H9 (cell line): ENCODE measurements at places on chromosomes 4 and X. TPM values are rescaled to one million over a fixed set of nuclear protein-coding genes. Genes with fewer than 3 reads are reported as not detected.

The GSTCD gene
- 16.2 and 17.9 TPM in 2 replicates for total RNA-seq

The FGF5 gene
- total RNA-seq = not detected in 2 replicates

- no peak overlapping the region for H3K4me3 ChIP-seq
- DNase-seq = no peak
- peaks cover 7% of the 10 kb centered on the region; the same call in 2 of the 3 replicates for H3K36me3 ChIP-seq
- H3K4me1 ChIP-seq = peaks cover 2% of the 10 kb centered on the region; the same call in 1 of the 2 replicates
- no peaks in the 10 kb centered on the region for H3K27me3 ChIP-seq
These were observed 35.1 kb upstream of the CYP2U1 start for GRCh38 chr4:107896158-107896645.

DNA sequence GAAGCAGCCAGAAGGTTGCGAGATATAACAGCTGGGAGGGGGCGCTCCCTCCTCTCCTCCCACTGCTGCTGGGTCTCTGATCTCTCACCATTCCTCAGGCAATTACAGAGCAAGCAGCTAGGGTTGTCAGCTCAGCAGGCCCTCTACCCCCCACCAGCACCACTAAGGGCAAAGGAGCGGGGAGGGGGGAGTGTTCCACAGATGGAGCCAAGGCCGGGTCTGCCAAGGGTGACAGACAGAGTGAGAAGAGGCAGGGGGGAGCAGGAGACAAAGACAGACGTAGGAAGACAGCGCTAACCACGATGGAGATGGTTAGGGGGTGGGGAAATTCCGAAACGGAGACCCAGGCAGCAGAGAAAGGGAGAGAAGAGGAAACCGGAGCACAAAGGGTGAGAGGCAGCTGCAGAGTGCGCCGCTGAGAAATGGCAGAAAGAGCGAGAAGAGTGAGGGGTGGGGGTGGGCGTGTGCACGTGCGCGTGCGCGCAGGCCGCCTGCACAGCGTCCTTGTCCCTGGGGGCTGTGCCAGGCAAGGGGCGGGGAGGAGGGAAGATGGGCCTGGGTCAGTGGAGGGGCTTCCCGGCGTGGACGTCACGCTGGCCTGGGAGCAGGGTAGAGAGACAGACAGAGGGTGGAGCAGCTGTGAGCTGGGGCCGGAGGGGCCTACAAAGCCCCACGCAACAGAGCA, 6.9 kb downstream of the L1CAM start:
- no peaks in the 10 kb centered on the region; the same call in none of the 2 replicates for H3K4me1 ChIP-seq
- H3K4me3 ChIP-seq = peak overlapping the region; percentile 62
- peak; percentile 61 for DNase-seq

The ACE2 gene
- not detected in 2 replicates for total RNA-seq

The KLKB1 gene
- 20.1 and 21.8 TPM in 2 replicates for total RNA-seq

The MYL5 gene
- 18.0 and 18.4 TPM in 2 replicates for total RNA-seq

The MAGEB2 gene
- total RNA-seq = 0.13 and 0.18 TPM in 2 replicates

The CDS1 gene
- total RNA-seq = 7.5 TPM in 2 replicates

The SMIM31 gene
- total RNA-seq = not detected in 2 replicates

GRCh38 chr4:101983835-101984234, 193.3 kb downstream of the BANK1 start:
- DNase-seq = no peak
- no peak overlapping the region for H3K27ac ChIP-seq
- no peaks in the 10 kb centered on the region for H3K4me1 ChIP-seq

DNA sequence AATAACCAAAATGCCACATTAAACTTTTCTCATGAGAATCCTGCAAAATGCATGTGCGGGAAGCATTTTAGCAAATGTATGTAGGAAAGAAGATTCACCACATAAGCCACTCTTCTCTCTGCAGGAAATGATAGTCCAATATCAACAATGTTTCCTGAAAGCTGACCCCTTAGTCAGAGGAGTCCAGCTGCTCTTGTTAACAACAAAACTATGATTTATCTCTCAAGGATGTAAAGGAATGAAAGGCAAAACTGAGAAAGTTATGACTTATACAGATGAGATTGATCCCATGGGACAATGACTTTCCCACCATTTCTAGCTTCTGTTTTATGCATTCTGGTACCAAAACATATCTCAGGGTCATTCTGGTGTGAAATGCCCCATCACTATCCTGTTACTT, 125.0 kb upstream of the EDNRA start:
- no peak for DNase-seq
- H3K4me1 ChIP-seq = no peaks in the 10 kb centered on the region

DNA sequence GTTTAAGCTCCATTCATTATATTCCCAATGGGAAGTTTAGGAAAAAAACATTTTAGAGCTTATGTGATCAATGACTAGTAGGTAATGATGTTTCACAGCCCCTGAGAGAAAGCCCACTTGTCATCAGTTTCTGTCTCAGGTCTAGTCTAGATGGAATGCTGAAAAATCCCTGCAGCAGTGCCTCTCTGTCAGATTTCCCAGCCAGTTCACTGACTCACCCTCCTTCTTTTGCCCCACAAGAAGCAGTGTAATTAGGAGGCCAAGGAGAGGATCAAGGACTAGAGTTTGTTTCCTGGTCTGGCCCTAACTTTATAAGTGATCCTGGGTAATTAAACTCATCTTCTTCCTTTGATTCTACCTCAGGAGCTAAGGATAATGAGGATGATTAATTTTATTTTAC, 118.7 kb upstream of the ANXA3 start:
- DNase-seq = no peak
- H3K4me3 ChIP-seq = no peak overlapping the region
- no peaks in the 10 kb centered on the region for H3K27me3 ChIP-seq
- H3K4me1 ChIP-seq = no peaks in the 10 kb centered on the region; the same call in 1 of the 2 replicates
- peaks cover 31% of the 10 kb centered on the region for H3K36me3 ChIP-seq

The MTMR1 gene
- 25.2 and 26.1 TPM in 2 replicates for total RNA-seq

The SHROOM3 gene
- total RNA-seq = 27.0 and 27.6 TPM in 2 replicates

- no peaks in the 10 kb centered on the region for H3K4me1 ChIP-seq
- no peak overlapping the region for H3K4me3 ChIP-seq
These were observed 189.9 kb downstream of the AASDH start for GRCh38 chr4:56197387-56197786.

GRCh38 chrX:11531226-11531625, 134.5 kb downstream of the ARHGAP6 start:
- no peaks in the 10 kb centered on the region for H3K36me3 ChIP-seq
- H3K4me1 ChIP-seq = no peaks in the 10 kb centered on the region
- H3K4me3 ChIP-seq = no peak overlapping the region
- DNase-seq = no peak
- H3K27me3 ChIP-seq = no peaks in the 10 kb centered on the region; the same call in 1 of the 2 replicates

The GRPR gene
- total RNA-seq = 27.3 and 28.8 TPM in 2 replicates

GRCh38 chr4:28093071-28093470, 1232.4 kb downstream of the STIM2 start:
- H3K27ac ChIP-seq = no peak overlapping the region
- no peak overlapping the region for H3K4me3 ChIP-seq
- no peaks in the 10 kb centered on the region for H3K36me3 ChIP-seq
- H3K4me1 ChIP-seq = no peaks in the 10 kb centered on the region

DNA sequence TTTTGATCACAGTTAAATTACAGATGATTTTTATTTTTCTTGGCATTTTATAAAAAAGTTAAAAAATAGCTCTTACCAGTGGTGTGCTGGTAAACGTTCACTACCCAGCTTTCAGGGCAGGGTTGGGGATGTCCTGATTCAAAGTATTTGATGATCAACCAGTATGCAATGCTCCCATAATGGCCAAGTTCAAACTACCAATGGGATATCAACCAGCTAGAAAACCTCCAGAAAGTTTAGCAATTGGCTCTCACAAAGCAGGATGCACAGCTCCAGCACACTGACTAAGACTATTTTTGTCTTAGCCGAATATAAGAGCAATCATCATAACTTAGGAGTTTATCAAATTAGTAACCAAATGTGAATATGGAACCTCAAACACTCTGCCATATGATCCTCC, 108.0 kb upstream of the PDE5A start:
- DNase-seq = no peak
- H3K27me3 ChIP-seq = no peaks in the 10 kb centered on the region
- H3K27ac ChIP-seq = no peak overlapping the region
- no peaks in the 10 kb centered on the region for H3K36me3 ChIP-seq

- H3K27me3 ChIP-seq = no peaks in the 10 kb centered on the region
- no peak for DNase-seq
- no peaks in the 10 kb centered on the region for H3K4me1 ChIP-seq
- no peak overlapping the region for H3K4me3 ChIP-seq
- H3K27ac ChIP-seq = no peak overlapping the region
These were observed 239.0 kb downstream of the AFAP1 start for GRCh38 chr4:7700665-7701064.

- no peak overlapping the region for H3K4me3 ChIP-seq
- H3K36me3 ChIP-seq = peaks cover 33% of the 10 kb centered on the region
- DNase-seq = no peak
- H3K27ac ChIP-seq = no peak overlapping the region
- no peaks in the 10 kb centered on the region for H3K4me1 ChIP-seq
These were observed 123.9 kb downstream of the MID1 start for GRCh38 chrX:10496345-10496965.

DNA sequence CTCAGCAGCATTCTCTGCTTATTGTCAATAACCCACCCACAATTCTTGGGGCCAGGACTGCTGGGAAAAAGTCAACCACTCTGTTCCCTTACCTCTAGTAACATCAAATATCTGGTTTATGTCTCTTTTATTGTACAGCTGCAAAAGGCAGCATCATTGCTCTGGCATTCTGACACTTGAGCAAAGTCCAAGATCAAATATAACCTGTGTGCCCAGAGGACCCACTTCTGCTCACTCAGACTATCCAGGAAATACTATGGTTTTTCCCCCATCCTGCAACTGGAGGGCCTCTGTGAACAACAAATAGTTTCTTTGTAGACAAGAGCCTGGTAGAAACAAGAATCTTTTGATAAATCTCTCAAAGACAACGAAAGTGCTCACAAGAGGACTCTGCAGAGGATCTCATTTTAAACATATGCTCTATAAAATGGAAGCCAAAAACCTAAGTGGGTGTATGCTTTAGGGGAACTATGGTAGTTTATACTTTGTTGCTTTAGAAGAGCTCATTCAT, 154.7 kb downstream of the RAB28 start:
- H3K4me1 ChIP-seq = peaks cover 3% of the 10 kb centered on the region; the same call in 1 of the 2 replicates
- no peak overlapping the region for H3K27ac ChIP-seq
- H3K27me3 ChIP-seq = no peaks in the 10 kb centered on the region
- peaks cover 3% of the 10 kb centered on the region; the same call in 1 of the 2 replicates for H3K36me3 ChIP-seq
- no peak for DNase-seq

DNA sequence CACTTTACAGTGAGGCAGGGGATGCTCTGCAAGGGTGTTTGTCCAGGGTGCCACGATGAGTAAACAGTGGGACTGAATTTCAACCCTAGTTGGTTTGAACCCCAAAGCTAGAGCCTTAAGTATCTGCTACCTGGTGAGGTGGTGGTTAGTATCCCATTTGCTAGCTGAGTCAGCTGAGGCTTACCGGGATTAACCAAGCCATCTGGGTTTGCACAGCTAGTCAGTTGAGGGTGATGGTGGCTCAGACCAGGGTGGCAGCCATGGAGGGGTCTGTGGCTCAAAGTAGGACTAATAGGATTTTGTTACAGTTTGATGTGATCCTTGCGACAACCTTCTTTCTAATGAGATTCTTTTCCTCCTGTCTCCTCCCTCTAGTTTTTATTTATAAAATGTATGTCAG, 1.9 kb downstream of the EVC start:
- no peak overlapping the region for H3K27ac ChIP-seq
- peaks cover 5% of the 10 kb centered on the region; the same call in 1 of the 2 replicates for H3K27me3 ChIP-seq
- no peaks in the 10 kb centered on the region for H3K4me1 ChIP-seq

GRCh38 chr4:9885958-9886357, 104.5 kb downstream of the DRD5 start:
- H3K36me3 ChIP-seq = no peaks in the 10 kb centered on the region
- H3K4me3 ChIP-seq = no peak overlapping the region
- DNase-seq = no peak
- H3K27ac ChIP-seq = no peak overlapping the region
- no peaks in the 10 kb centered on the region for H3K27me3 ChIP-seq
- peaks cover 7% of the 10 kb centered on the region for H3K4me1 ChIP-seq

GRCh38 chrX:2689773-2690666, 1.1 kb upstream of the CD99 start:
- peaks cover 18% of the 10 kb centered on the region for H3K27me3 ChIP-seq
- no peaks in the 10 kb centered on the region; the same call in 1 of the 2 replicates for H3K4me1 ChIP-seq
- peak overlapping the region; percentile 76 for H3K4me3 ChIP-seq
- H3K27ac ChIP-seq = no peak overlapping the region

GRCh38 chrX:49186125-49187027, at the start of gene PRICKLE3:
Gene PRICKLE3, minus strand, starts transcription at chrX:49186373. Its CDS starts 76 bp downstream, at chrX:49186297.
- DNase-seq = peak; percentile 84
- H3K36me3 ChIP-seq = peaks cover 12% of the 10 kb centered on the region
- no peaks in the 10 kb centered on the region for H3K27me3 ChIP-seq
- H3K4me3 ChIP-seq = peak within 1 kb of the TSS; percentile 84

- H3K36me3 ChIP-seq = no peaks in the 10 kb centered on the region
- no peak overlapping the region for H3K4me3 ChIP-seq
- H3K27me3 ChIP-seq = no peaks in the 10 kb centered on the region
- DNase-seq = no peak
- no peaks in the 10 kb centered on the region for H3K4me1 ChIP-seq
- H3K27ac ChIP-seq = no peak overlapping the region
These were observed 75.9 kb downstream of the QRFPR start for GRCh38 chr4:121304893-121305292.

The SH3RF1 gene
- 14.9 and 15.3 TPM in 2 replicates for total RNA-seq

The ZNF630 gene
- total RNA-seq = 1.2 and 1.5 TPM in 2 replicates

DNA sequence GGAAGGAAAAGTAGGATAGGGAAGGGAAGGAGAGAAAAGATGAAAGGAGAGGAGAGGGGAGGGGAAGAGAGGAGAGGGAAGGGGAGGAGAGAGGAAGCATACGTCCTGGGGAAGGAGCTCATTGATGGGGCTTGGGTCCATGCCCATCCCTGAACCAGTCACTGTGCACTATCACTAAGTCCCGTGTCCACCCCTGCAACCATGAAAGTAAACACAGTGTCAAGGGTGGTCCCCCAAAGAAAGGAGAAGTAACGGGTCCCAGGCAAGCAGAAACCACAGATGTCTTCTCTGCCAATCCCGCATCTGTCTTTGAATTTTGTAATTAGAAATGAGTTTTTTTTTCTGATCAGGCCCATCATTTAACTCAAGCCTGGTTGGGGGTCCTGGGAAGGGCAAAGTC, 55.2 kb downstream of the LGI2 start:
- no peaks in the 10 kb centered on the region for H3K4me1 ChIP-seq
- H3K36me3 ChIP-seq = no peaks in the 10 kb centered on the region
- no peaks in the 10 kb centered on the region for H3K27me3 ChIP-seq
- DNase-seq = no peak
- H3K4me3 ChIP-seq = no peak overlapping the region

GRCh38 chr4:139943277-139943676, 210.7 kb downstream of the MAML3 start:
- no peaks in the 10 kb centered on the region for H3K27me3 ChIP-seq
- H3K4me3 ChIP-seq = no peak overlapping the region
- peaks cover 4% of the 10 kb centered on the region; the same call in 1 of the 2 replicates for H3K4me1 ChIP-seq
- H3K27ac ChIP-seq = no peak overlapping the region
